ENCODE measurements at places on chromosomes 12 and 14. TPM values are rescaled to one million over a fixed set of nuclear protein-coding genes. Genes with fewer than 3 reads are reported as not detected.

The KRT73 gene
- not detected for total RNA-seq

The IAPP gene
- total RNA-seq = not detected

The FAR2 gene
- total RNA-seq = 9.2 TPM

The RASSF8 gene
- total RNA-seq = 0.29 TPM

The ACVRL1 gene
- not detected for total RNA-seq

The CLEC4E gene
- not detected for total RNA-seq

The IL23A gene
- total RNA-seq = 48.5 TPM

The TAS2R31 gene
- total RNA-seq = 1.1 TPM

The TMEM119 gene
- 0.10 TPM for total RNA-seq

The TAS2R42 gene
- total RNA-seq = not detected

The TAS2R46 gene
- total RNA-seq = 0.41 TPM

The HAL gene
- total RNA-seq = 0.12 TPM

The STYK1 gene
- not detected for total RNA-seq

The WNT5B gene
- not detected for total RNA-seq

The SPIC gene
- not detected for total RNA-seq

The MTRFR gene
- total RNA-seq = 28.4 TPM

The FZD10 gene
- not detected for total RNA-seq

The DHH gene
- not detected for total RNA-seq
